ENCODE measurements at places on chromosomes 12 and 14.

GRCh38 chr12:87849074-87849473, 180.1 kb downstream of the C12orf50 start:
- DNase-seq, result no peak

GRCh38 chr14:76012354-76012753, 26.8 kb downstream of the IFT43 start:
- no peak for DNase-seq

GRCh38 chr12:6285063-6285477, 25.4 kb upstream of the PLEKHG6 start:
- DNase-seq, result peak; percentile 60

GRCh38 chr12:19191089-19191488, 61.6 kb downstream of the PLEKHA5 start:
- no peak for DNase-seq

- no peak for DNase-seq
Observed at GRCh38 chr12:27163048-27163715, 80.8 kb upstream of the C12orf71 start.

GRCh38 chr12:1805441-1806081, 14.8 kb upstream of the LRTM2 start:
- DNase-seq, result no peak

GRCh38 chr12:66210840-66211239, 21.8 kb downstream of the IRAK3 start:
- no peak for DNase-seq

- no peak for DNase-seq
Observed at GRCh38 chr14:88505621-88506020, 49.2 kb downstream of the PTPN21 start.

DNA sequence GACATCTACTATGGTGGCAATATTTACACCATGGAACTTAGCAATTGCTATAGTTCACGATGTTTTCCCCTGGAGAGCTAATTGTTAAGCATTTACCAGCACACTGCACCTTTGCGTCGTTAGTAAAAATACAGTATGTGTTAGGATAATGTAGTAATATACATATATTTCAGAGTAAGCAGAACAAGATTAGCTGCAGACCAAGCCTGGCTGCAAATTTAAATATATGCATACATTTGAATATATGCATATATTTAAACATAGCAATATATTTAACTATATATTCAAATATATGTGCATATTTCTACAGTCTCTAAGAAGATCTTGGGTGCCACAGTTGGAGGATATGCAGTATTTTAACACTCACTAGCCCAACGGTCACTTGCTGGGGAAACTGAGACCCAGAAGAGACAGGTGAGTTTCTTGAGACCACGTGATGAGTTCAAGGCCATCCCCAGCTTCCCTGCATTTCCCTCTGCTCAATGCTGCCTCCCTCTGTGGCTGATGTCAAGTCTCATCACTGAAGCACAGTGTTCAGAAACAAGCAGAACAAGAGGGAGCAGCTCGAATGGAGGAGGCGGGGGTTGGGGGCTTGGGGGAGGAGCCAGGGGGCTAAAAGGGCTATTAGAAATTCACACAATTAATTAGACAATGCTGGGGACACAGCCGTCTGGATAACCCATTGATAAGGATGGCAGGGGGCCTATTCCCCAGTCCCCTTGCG, 708.0 kb downstream of the MED13L start:
- DNase-seq, result no peak

DNA sequence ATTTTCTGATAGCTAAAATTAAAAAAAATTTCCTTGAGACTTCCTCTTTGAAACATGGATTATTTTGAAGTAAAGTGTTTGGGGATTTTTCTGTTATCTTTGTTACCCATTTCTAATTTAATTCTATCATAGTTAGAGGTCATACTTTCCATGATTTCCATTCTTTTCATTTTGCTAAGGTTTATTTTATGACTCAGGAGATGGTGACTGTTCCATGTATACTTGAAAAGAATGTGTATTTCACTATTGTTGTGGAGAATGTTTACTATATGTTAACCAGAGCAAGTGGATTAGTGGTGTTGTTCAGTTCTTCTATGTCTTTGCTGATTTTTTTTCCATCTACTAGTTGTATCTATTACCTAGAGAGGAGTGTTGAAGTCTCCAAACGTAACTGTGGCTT, 250.5 kb upstream of the PELI2 start:
- DNase-seq, result peak; percentile 26

DNA sequence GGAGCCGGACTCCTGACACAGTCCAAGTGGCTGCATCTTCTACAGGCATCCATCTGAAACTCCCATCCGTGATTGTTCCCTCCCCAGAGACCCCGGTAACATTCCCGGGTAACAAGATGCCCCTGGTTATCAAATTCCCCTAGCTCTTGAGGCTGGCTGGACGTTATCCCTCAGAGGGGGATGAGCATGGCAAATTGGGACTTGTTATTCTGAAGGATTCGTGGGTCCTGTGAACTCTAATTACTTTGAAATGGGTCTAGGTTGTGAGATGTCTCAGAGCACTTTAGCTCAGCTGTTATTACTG, 642 bp upstream of the PAN2 start:
- no peak for DNase-seq

DNA sequence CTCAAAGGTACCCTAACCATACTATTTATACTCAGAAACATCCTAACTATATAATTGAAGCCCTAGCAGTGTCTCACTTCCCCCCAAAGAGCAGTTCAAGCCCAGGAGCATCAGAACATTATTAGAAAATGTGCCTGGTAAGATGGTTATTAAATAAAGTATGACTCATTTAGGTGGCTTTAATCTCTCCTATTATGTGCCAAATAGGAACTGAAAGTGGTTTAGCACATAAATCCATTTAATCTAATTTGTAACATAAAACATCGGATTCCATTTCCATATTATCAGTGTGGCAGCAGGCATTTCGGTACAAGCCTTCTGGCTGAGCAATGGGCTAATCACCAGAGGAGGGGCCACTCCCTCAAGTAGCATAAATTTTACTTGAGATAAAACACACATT, 395.2 kb upstream of the TMTC1 start:
- no peak for DNase-seq

DNA sequence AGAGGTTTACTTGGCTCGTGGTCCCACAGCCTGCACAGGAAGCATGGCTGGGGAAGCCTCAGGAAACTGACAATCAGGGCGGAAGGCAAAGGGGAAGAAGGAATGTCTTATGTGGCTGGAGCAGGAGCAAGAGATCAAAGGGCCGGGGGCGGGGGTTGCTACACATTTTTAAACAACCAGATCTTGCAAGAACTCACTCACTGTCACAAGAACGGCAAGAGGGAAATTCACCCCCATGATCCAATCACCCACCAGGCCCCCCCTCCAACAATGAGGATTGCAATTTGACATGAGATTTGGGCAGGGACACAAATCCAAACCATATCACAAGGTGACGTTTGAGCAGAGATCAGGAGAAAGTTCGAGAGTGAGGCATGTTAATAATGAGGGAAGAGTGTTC, 163.7 kb upstream of the RPH3A start:
- no peak for DNase-seq

DNA sequence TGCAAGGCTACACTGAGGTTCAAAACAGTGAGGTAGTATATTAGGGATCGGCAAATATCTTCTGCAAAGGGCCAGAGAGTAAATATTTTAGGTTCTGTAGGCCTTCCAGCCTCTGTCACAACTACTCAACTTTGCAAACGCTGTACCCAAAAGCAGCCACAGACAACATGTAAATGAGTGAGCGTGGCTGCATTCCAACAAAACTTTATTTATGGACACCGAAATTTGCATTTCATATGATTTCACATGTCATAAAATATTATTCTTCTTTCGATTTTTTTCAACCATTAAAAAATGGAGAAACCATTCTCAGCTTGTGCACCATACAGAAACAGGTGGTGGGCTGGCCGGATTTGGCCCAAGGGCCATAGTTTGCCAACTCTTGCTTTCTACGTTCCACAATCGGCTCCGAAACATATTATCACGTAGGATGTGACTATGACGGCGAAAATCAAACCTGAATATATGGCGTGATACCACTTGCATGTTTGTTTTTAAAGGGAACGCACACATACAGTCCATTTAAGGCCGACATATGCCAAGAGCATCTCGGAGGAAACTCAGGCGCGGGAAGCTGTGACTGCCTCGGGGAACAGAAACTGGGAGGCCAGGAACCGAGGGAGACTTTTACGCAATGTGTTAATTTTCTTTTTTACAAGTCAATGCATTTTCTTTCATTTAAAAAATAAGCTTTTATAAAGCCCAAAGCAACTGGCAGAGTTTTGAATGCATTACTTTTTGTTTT, 7.1 kb downstream of the NCOR2 start:
- no peak for DNase-seq

GRCh38 chr14:56378475-56378877, 201.1 kb upstream of the TMEM260 start:
- no peak for DNase-seq

DNA sequence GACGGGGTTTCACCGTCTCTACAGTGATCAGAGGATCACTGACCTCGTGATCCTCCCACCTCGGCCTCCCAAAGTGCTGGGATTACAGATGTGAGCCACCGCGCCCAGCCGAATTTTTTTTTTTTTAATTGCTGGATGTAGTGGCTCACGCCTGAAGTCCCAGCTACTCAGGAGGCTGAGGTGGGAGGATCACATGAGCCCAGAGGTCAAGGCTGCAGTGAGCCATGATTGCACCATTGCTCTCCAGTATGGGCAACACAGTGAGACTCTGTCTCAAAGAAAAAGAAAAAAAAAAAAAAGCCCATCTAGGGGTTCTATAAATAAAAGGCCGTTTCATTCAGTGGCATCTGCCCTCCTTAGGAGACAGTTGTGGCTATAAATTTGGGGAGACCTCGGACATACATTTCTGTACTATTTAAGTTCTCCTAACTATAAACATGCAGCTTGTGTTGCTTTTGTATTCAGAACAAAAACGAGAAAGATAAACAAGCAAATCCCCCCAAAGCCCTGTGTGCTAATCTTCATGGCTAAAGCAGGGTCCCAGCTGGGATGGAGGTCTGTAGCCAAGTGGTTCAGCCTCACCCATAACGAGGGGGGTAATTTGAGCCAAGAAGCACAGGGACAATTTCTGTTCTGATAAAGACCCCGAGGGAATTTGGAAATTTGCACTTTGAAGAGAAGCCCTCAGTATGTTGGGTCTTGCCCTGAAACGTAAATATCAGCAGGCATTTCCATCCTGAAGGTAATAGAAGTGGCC, 35.0 kb upstream of the BCL7A start:
- DNase-seq, result no peak

- DNase-seq, result no peak
Observed at GRCh38 chr14:68873376-68873775, 80.5 kb upstream of the ZFP36L1 start.

- DNase-seq, result no peak
Observed at GRCh38 chr12:103369929-103370328, 125.8 kb downstream of the C12orf42 start.

DNA sequence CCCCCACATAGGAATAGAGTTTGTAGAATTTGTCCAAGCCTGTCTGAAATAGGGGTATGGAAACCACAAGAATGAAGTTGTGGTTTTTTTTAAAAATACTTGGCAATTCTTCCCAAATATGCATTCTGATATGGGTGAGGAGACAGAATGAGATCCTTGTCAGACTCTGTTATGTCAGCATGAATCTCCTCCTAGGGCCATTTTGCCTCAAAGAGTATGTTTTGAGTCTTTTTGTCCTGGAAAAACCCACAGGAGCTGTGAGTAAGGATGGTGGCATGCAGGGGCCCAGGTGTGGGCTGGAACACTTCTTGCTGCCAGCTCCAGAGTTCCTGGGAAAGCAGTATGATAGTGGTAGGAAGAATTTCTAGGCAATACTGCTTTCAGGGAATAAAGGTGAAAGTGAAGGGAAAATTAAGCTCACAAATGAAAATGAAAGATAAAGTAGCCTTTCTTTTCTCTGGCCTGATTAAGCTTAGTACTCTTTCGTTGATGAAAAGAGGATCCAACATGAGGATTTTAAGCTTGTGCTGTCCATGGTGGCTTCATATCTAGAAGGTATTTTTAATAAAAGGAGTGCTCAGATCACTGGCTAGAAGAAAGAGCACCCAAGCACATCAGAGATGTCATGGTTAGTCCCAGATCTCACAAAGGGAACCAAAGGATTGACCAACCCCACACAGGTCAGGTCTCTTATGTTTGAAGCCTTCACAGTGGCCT, 130.8 kb downstream of the LLPH start:
- peak; percentile 62 for DNase-seq

GRCh38 chr14:90453401-90453951, 56.6 kb downstream of the CALM1 start:
- DNase-seq, result no peak

- DNase-seq, result no peak
Observed at GRCh38 chr12:62426089-62426488, 40.5 kb upstream of the MON2 start.

GRCh38 chr14:75805646-75806045, 144.6 kb downstream of the TTLL5 start:
- no peak for DNase-seq

- DNase-seq, result no peak
Observed at GRCh38 chr12:98344046-98344930, 171.1 kb upstream of the TMPO start.

GRCh38 chr12:124687917-124688316, 120.5 kb upstream of the NCOR2 start:
- DNase-seq, result no peak

DNA sequence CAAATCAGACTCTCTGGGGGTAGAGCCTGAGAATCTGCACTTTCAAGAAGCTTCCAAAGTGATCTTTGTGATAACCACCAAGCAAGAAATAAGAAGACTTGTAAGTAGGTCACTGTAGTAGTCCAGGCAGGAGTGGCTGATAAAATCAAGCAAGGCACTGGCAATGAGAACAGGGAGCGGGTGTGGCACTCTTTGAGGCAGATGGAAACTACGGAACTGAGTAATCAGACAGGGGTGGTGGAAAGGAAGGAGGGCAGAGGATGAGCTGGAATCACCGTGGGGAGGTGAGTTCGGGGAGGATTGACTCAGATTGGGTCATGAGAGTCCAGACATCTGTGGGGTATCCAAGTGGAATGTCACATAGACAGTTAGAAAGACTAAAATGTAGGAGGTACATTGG, 44.4 kb upstream of the PLXNC1 start:
- no peak for DNase-seq

GRCh38 chr12:94961911-94962310, 41.6 kb downstream of the NDUFA12 start:
- DNase-seq, result no peak

- no peak for DNase-seq
Observed at GRCh38 chr14:37673439-37673838, 78.0 kb downstream of the TTC6 start.

- no peak for DNase-seq
Observed at GRCh38 chr12:70321191-70321590, 44.9 kb upstream of the KCNMB4 start.

All from HS-27A (cell line).